ENCODE measurements at places on chromosomes 4 and X.

DNA sequence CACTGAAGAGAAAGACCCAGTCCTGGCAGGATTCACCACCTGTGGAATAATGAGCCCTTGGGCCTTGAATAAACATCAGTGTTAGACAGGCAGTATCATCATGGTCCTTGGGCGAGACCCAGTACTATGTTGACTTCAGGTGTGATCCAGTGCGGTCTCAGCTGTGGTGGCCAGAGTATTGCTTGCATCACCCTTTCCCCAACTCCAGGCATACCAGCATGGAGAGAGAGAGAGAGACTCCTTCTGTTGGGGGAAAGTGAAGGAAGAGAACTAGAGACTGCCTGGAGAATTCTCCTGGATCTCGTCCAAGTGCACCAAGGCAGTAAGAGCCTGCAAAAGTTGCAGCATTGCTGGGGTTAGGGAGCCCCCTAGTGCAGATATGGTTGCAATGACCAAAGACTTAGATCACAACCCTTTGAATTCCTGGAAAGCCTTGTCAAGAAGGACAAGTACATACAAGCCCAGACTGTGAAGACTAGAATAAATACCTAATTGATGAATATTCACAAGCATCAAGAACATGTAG is 61.1 kb upstream of the VAMP7 start:
- peak; percentile 45 for DNase-seq

DNA sequence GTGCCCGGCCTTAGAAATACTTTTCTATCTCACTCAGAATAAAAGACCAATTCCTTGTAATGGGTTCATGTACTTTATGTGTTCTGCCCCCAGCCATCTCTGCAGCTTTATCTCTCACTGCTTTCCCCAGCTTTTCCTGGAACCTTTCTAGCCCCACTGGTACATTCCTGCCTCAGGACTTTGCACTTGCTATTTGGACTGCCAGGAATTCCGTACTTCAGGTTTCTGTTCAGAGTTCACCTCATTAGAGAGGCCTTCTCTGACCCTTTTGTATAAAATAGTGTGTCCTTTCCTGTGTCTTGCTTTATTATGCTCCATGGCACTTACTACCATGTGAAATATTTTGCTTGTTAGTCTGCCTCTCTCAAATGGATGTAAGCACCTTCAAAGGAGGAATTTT is 112.5 kb downstream of the PDLIM5 start:
- DNase-seq: no peak

GRCh38 chr4:87196146-87196545 is 24.3 kb downstream of the KLHL8 start:
- no peak for DNase-seq

DNA sequence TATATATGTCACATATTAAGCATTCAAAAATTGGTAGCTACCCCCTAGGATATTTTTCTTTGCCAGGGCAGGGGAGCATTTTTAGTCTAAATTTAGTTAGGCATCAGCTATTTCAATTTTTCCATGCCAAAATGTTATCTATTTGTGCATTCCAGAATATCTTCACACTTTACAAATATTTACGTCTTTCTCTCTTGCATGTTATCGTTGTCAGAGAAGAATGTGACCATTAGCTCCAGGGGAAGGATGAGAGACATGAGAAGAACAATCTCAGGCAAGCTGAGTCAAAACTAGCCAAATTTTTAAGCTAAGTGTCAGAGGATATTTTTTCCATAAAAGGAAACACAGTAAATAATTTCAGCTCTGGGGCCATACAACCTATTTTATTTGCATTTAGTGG is 885.0 kb upstream of the EPHA5 start:
- DNase-seq: no peak

DNA sequence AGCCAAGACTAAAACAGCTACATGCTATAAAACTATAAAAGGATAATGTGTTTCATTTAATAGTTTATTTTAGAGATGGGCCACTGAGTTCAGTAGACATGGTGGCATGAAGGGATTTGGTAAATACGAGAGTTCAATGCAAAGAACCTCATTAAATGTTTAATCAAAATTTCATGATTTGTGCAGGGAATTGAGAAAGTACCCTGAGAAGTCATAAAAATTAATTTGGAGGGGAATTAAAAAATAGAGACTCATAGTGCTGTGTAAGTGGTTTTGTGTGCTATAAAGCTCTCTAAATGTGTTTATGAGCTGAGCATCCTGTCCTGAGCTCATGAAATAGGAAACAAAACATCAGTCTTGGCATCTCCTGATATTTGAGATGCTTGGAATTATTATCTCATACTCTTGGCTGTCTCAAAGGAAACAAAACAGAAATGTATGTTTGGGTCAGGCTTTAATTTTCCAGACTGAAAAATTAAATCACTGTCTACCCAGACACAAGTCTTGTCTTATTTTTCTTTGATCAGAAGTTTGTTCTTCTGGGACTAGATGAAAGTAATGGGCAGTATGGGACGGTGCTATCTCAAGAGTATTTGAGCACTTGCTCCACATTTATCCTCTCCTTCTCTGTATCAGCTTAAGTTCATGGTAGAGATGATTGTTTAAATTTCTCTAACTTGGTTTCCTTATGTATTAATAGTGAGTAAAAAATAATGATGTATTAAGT is 38.0 kb upstream of the EMCN start:
- DNase-seq: no peak

Measured in left cardiac atrium (tissue), 4 donors.